ENCODE measurements at places on chromosomes 13 and 19.

- no peak for DNase-seq
Measured at GRCh38 chr13:39510316-39510695, 92.7 kb downstream of the LHFPL6 start.

- DNase-seq, result peak; percentile 50
Measured at GRCh38 chr13:52846567-52847321, 1.7 kb downstream of the PCDH8 start.

- no peak for DNase-seq
Measured at GRCh38 chr13:45162194-45162593, 38.7 kb downstream of the KCTD4 start.

GRCh38 chr13:32228330-32229041 is 86.7 kb downstream of the ZAR1L start:
- no peak for DNase-seq

GRCh38 chr19:13794398-13794756 is 866 bp upstream of the ZSWIM4 start:
- no peak for DNase-seq

- DNase-seq, result no peak
Measured at GRCh38 chr13:80473695-80474094, 132.8 kb upstream of the SPRY2 start.

- no peak for DNase-seq
Measured at GRCh38 chr13:100887729-100888151, 213.1 kb upstream of the TMTC4 start.

- DNase-seq, result no peak
Measured at GRCh38 chr13:79918620-79919019, 422.3 kb downstream of the SPRY2 start.

- no peak for DNase-seq
Measured at GRCh38 chr19:16223746-16224145, 26.0 kb downstream of the AP1M1 start.

- DNase-seq, result no peak
Measured at GRCh38 chr13:79966059-79966458, 374.9 kb downstream of the SPRY2 start.

GRCh38 chr19:46603752-46604231 is 2.7 kb downstream of the CALM3 start:
- DNase-seq, result peak; percentile 18

DNA sequence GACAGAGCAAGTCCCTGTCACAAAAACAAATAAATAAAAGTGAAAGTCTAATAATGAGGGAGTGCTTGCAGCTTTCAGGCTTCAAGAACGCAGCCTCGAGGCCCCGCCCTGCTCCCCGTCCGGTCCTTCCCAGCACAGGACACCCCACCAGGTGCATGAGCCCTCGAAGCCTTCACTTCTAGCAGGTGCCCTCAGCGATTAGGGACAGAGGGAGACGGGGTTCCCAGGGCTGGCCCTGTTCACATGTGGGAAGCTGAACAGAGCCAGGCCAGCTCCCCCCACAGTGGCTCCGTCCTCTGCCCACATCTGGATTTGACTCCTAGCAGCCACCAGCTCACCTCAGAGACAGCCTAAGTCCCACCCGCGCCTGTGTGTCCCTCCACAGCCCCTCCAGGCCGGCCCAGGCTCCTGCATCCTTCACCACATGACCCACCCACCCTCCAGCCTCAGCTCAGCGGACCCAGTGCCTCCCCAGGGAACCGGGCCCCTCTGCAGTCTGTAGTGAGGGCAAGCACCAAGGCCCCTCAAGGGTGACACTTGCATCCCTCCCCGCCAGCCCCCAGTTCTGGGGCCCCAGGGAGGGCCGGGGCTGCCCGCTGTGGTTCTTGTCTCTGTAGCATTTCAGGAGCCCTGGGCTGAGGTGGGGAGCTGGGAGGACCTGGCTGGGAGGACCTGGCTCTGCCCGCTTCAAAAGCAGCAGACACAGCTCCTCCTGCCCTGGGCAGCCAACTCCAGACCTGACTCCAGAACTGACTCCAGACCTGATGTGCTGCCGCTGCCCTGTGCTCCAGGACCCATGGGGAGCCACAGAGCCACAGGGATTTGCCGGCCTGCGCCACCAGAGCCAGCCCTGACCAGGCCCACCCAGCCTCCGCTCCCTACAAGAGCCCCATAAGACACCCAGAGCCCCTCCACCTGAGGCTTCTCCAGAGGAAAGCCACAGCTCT is 27.2 kb downstream of the GPX4 start:
- peak; percentile 62 for DNase-seq

GRCh38 chr19:38763795-38764220 is 9.5 kb downstream of the LGALS7 start:
- no peak for DNase-seq

DNA sequence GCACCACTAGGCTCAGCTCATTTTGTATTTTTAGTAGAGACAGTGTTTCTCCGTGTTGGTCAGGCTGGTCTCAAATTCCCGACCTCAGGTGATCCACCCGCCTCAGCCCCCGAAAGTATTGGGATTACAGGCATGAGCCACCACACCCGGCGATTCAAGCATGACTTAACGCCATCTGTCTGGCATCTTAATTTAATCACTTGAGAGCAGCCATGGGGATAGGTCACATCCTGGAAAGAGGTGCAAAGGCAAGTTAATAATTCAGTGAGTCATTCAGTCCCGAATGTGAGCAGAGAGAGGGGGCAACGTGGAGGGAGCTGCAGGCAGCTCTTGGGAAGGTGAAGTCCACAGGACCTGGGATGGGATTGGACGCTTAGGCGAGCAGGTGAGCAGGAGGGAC is 31.7 kb upstream of the USP29 start:
- no peak for DNase-seq
